ENCODE measurements at places on chromosomes 4 and X. TPM values are rescaled to one million over a fixed set of nuclear protein-coding genes. Genes with fewer than 3 reads are reported as not detected.

- H3K36me3 ChIP-seq, result no peaks in the 10 kb centered on the region
- no peak overlapping the region for H3K27ac ChIP-seq
- no peaks in the 10 kb centered on the region for H3K27me3 ChIP-seq
- no peak overlapping the region for H3K4me3 ChIP-seq
- H3K4me1 ChIP-seq, result peaks cover 14% of the 10 kb centered on the region
- no peak for DNase-seq
These were observed 55.0 kb downstream of the ATP11C start for GRCh38 chrX:139877710-139878414.

GRCh38 chrX:102859550-102859871, 77.6 kb upstream of the RAB40AL start:
- peaks cover 28% of the 10 kb centered on the region for H3K36me3 ChIP-seq
- no peak overlapping the region for H3K4me3 ChIP-seq
- H3K27ac ChIP-seq, result no peak overlapping the region
- peaks cover 5% of the 10 kb centered on the region for H3K4me1 ChIP-seq
- H3K27me3 ChIP-seq, result no peaks in the 10 kb centered on the region
- DNase-seq, result no peak

- H3K4me3 ChIP-seq, result no peak overlapping the region
- H3K27me3 ChIP-seq, result no peaks in the 10 kb centered on the region
- H3K4me1 ChIP-seq, result peaks cover 9% of the 10 kb centered on the region
- H3K27ac ChIP-seq, result peak overlapping the region; percentile 24
- no peaks in the 10 kb centered on the region for H3K36me3 ChIP-seq
These were observed 64.5 kb downstream of the TENM3 start for GRCh38 chr4:182307746-182308145.

DNA sequence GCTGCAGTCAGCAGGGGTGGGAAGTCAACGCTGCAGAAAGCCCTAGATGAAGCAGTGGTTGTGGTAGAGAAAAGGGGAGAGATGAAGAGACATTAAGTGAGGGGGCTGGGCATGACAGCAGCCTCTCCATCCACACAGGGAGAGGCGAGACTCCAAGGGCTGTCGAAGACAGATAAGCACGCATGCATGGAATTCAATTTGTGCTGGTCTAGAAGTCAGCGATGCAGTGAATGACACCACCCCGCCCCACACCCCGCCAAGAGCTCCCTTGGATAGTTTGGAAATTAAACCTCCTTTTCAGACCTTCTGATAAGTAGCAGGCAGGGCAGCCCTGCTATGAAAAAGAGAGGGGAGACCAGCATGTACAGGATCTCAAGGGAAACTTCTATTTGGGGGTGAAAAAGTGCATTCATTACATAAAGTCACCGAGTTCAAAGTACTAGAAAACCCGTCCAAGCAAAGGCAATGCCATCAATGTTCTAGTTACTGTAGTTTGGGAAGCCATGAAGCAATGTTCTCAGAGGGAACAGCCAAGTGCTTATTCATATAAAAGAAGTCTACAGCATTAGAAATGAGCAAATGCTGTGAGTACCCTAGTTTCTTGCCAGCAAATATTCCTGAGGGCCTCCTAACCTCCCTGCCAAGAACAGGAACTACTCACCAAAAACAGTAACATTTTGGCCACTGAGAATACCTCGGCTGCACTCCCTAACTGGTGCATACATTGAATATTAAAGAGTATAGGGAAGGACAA, 152.3 kb upstream of the ANXA10 start:
- peaks cover 3% of the 10 kb centered on the region for H3K27me3 ChIP-seq
- no peak for DNase-seq
- H3K4me1 ChIP-seq, result no peaks in the 10 kb centered on the region
- no peak overlapping the region for H3K4me3 ChIP-seq

DNA sequence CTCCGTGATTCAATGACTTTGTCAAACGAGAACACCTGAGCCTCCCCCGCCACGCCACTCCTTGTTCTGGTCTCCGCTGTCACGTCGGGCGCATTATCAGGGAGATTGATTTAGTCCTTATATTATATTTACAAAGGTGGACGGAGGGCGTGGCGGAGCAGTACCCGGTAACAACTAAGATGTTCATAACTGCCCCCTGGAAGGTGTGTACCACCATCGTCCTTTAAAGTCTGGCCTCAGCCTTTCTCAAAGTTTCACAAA, 284.2 kb downstream of the PACRGL start:
- H3K27ac ChIP-seq, result no peak overlapping the region
- H3K36me3 ChIP-seq, result no peaks in the 10 kb centered on the region
- no peaks in the 10 kb centered on the region for H3K4me1 ChIP-seq
- no peak overlapping the region for H3K4me3 ChIP-seq
- no peaks in the 10 kb centered on the region for H3K27me3 ChIP-seq

GRCh38 chr4:147157860-147158701, 212.4 kb upstream of the TTC29 start:
- DNase-seq, result peak; percentile 78
- peak overlapping the region; percentile 76 for H3K27ac ChIP-seq
- H3K36me3 ChIP-seq, result no peaks in the 10 kb centered on the region
- H3K4me1 ChIP-seq, result peaks cover 18% of the 10 kb centered on the region

DNA sequence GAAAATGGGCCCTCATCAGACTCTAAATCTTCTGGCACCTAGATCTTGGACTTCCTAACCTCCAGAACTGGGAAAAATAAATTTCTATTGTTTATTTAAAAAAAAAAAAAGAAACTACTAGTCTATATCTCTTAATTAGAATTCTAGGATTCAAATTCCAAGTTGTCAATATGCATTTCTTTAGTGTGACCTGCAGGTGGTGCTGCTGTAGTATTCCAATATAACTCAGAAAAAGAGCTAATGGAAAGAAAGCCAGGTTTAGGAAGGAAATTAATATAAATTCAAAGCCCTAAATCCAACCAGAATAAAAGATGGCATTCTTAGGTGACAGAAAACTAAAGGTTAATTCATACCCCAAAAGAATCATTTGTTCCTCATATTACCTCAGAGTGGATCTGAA, 80.0 kb upstream of the NALF2 start:
- DNase-seq, result peak; percentile 22
- H3K27ac ChIP-seq, result no peak overlapping the region
- H3K4me1 ChIP-seq, result peaks cover 7% of the 10 kb centered on the region
- no peak overlapping the region for H3K4me3 ChIP-seq
- H3K27me3 ChIP-seq, result peaks cover 18% of the 10 kb centered on the region

GRCh38 chr4:121822796-121823504, 733 bp downstream of the CCNA2 start:
- H3K27ac ChIP-seq, result peak overlapping the region; percentile 82
- no peaks in the 10 kb centered on the region for H3K27me3 ChIP-seq
- peak overlapping the region; percentile 80 for H3K4me3 ChIP-seq
- H3K4me1 ChIP-seq, result peaks cover 12% of the 10 kb centered on the region

- no peaks in the 10 kb centered on the region for H3K27me3 ChIP-seq
- no peak overlapping the region for H3K27ac ChIP-seq
- no peak for DNase-seq
- H3K4me3 ChIP-seq, result no peak overlapping the region
- H3K4me1 ChIP-seq, result no peaks in the 10 kb centered on the region
These were observed 62.9 kb downstream of the TMPRSS11D start for GRCh38 chr4:67820903-67821302.

DNA sequence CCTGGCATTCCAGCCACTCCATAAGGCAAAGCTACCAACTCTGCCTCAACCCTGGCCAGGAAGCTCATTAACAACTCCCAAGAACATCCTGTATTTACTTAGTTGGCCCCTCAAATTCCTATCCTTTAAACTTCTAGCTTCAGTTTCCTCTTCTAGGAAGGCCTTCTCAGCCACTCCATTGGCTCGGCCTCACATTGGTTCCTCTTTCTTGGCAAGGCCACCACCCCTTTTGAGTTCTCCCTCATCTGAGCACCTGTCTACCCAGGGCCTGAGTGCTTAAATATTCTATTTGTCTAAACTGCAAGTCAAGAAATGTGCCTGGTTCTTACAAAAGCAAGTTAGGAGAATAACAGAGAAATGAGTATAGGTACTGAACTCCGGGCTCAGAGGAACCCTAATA, 10.0 kb downstream of the SMC1A start:
- H3K27ac ChIP-seq, result no peak overlapping the region
- no peak for DNase-seq
- no peak overlapping the region for H3K4me3 ChIP-seq
- H3K36me3 ChIP-seq, result peaks cover 49% of the 10 kb centered on the region
- H3K27me3 ChIP-seq, result no peaks in the 10 kb centered on the region
- no peaks in the 10 kb centered on the region for H3K4me1 ChIP-seq

DNA sequence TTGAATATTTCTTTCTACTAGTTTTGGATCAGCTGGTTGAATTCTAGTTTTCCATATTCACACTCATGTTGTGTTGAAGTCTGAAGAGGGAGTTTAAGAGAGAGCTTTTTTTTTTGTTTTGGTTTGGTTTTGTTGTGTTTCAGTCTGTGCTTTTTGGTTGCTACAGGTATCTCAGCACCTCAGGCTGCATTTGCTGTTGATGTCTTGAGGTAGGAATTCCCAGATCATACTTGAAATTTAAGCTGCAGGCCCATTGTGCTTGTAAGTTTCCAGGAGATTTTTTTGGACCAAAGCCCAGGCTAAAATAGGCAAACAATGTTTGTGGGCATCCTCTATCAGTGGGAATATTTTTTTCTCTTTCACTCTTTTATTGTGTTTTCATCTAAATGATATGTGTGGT, 190.2 kb upstream of the AGA start:
- peaks cover 31% of the 10 kb centered on the region for H3K27me3 ChIP-seq
- H3K36me3 ChIP-seq, result no peaks in the 10 kb centered on the region
- no peak overlapping the region for H3K4me3 ChIP-seq
- no peak overlapping the region for H3K27ac ChIP-seq

- no peak for DNase-seq
- no peaks in the 10 kb centered on the region for H3K27me3 ChIP-seq
- H3K4me1 ChIP-seq, result peaks cover 3% of the 10 kb centered on the region
These were observed 543 bp downstream of the NFXL1 start for GRCh38 chr4:47913861-47914219.

DNA sequence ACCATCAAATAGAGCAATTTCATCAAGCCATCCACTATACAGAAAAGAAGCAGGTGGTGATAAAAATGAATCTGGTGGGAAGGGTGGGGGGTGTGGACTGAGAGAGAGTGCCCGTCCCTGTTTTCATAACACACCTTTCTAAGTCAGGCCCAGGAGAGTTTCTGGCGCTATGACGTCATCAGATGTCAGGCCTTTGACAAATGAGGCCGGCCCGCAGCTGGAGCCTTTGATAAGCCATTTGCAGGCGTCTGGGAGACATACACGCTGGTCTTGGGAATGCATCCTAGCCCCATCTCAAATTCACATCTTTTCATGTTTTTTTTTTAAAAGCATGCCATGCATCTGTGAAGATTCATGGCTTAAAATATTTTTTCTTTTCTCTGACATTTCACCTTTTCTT, 404.5 kb downstream of the BCOR start:
- no peak overlapping the region for H3K4me3 ChIP-seq
- no peak overlapping the region for H3K27ac ChIP-seq
- H3K4me1 ChIP-seq, result peaks cover 8% of the 10 kb centered on the region
- H3K27me3 ChIP-seq, result peaks cover 5% of the 10 kb centered on the region

GRCh38 chr4:122758033-122758432, 25.5 kb downstream of the BBS12 start:
- DNase-seq, result peak; percentile 39
- H3K27ac ChIP-seq, result peak overlapping the region; percentile 55
- no peaks in the 10 kb centered on the region for H3K36me3 ChIP-seq

- DNase-seq, result no peak
- H3K4me3 ChIP-seq, result no peak overlapping the region
- no peaks in the 10 kb centered on the region for H3K27me3 ChIP-seq
- H3K36me3 ChIP-seq, result no peaks in the 10 kb centered on the region
- no peaks in the 10 kb centered on the region for H3K4me1 ChIP-seq
- H3K27ac ChIP-seq, result no peak overlapping the region
These were observed 1383.0 kb upstream of the TENM3 start for GRCh38 chr4:180860089-180860720.

- H3K4me3 ChIP-seq, result no peak overlapping the region
- H3K27ac ChIP-seq, result no peak overlapping the region
- H3K27me3 ChIP-seq, result no peaks in the 10 kb centered on the region
- DNase-seq, result no peak
These were observed 30.0 kb downstream of the MND1 start for GRCh38 chr4:153374442-153374841.

DNA sequence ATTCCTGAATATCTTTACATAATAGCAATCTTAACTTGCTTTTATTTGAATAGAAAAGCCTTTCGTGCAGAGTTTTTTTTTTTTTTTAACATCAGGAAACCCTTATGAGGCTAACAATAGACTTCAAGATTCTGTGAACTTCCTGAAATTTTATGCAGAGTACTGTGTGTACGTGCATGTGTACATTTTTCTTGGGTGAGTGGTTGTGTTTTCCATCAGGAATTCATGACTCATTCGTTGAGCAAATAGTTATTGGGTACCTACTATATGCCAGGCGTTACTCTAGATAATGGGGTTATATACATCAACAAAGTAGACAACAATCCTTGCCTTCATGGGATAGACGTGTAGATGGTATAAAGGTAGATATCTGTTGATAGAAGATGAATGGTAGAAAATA, 59.1 kb downstream of the MRPL1 start:
- H3K27ac ChIP-seq, result no peak overlapping the region
- H3K27me3 ChIP-seq, result no peaks in the 10 kb centered on the region
- no peak for DNase-seq
- no peak overlapping the region for H3K4me3 ChIP-seq
- H3K36me3 ChIP-seq, result peaks cover 35% of the 10 kb centered on the region
- H3K4me1 ChIP-seq, result peaks cover 32% of the 10 kb centered on the region

GRCh38 chrX:83934220-83934619, 73.3 kb downstream of the CYLC1 start:
- H3K36me3 ChIP-seq, result no peaks in the 10 kb centered on the region
- no peaks in the 10 kb centered on the region for H3K4me1 ChIP-seq
- DNase-seq, result no peak

DNA sequence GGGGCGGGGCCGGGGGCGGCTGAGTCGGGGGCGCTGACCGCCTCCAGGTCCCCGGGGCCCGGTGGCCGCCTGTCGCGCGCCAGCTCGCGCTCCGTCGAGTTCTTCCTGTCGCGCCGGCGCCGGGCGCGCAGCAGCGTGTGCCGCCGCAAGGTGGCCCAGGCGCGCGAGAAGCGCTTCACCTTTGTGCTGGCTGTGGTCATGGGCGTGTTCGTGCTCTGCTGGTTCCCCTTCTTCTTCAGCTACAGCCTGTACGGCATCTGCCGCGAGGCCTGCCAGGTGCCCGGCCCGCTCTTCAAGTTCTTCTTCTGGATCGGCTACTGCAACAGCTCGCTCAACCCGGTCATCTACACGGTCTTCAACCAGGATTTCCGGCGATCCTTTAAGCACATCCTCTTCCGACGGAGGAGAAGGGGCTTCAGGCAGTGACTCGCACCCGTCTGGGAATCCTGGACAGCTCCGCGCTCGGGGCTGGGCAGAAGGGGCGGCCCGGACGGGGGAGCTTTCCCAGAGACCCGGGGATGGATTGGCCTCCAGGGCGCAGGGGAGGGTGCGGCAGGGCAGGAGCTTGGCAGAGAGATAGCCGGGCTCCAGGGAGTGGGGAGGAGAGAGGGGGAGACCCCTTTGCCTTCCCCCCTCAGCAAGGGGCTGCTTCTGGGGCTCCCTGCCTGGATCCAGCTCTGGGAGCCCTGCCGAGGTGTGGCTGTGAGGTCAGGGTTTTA, 1.5 kb downstream of the ADRA2C start:
- no peak overlapping the region for H3K27ac ChIP-seq
- peaks cover 22% of the 10 kb centered on the region for H3K4me1 ChIP-seq
- H3K27me3 ChIP-seq, result no peaks in the 10 kb centered on the region
- no peak overlapping the region for H3K4me3 ChIP-seq
- H3K36me3 ChIP-seq, result no peaks in the 10 kb centered on the region

Gene IL21
- not detected for polyA plus RNA-seq

Gene SSX1
- polyA plus RNA-seq, result not detected

Gene SATL1
- not detected for polyA plus RNA-seq

Gene TRPC5OS
- not detected for polyA plus RNA-seq

Gene OPRPN
- not detected for polyA plus RNA-seq

Gene COL25A1
- polyA plus RNA-seq, result not detected

Gene TLR2
- 0.21 TPM for polyA plus RNA-seq

Gene CENPE
- polyA plus RNA-seq, result 1.3 TPM

Gene TSPAN7
- polyA plus RNA-seq, result 0.39 TPM

Data from SK-N-SH (cell line).